Omental fat pad (tissue), 4 donors: ENCODE measurements at places on chromosomes 11 and 22. TPM values are rescaled to one million over a fixed set of nuclear protein-coding genes. Genes with fewer than 3 reads are reported as not detected.

SLC17A6 gene
- not detected for total RNA-seq

DNA sequence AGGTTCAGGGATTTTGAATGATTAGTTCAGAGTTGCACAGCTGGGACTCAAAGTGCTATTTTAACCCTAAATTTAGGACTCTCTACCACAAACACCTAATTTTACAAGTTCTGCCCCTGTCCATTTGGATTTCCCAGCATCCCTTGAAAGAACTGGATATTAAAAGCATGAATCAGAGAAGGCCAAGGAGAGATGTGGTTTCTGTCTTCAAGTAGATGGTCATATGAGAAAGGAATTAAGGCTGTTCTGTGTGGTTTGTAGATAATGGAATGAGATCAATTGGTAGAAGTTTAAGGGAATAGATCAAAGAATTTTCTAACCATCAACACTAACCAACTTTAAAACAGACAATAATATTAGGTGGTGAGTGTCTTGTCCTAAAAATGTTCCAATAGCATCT, 106.4 kb upstream of the TENM4 start:
- no peak for DNase-seq

- no peak for DNase-seq
These were observed 34.3 kb upstream of the SHISAL1 start for GRCh38 chr22:44347080-44347479.

GRCh38 chr11:118813551-118813950, 22.6 kb upstream of the DDX6 start:
- DNase-seq = no peak

GRCh38 chr11:34795641-34796040, 120.5 kb downstream of the APIP start:
- DNase-seq = no peak

- DNase-seq = peak; percentile 73
These were observed at the start of gene PPP1CA for GRCh38 chr11:67401495-67402191. Gene PPP1CA (minus strand): TSS chr11:67401858. CDS start chr11:67401782, 76 bp downstream.

DNA sequence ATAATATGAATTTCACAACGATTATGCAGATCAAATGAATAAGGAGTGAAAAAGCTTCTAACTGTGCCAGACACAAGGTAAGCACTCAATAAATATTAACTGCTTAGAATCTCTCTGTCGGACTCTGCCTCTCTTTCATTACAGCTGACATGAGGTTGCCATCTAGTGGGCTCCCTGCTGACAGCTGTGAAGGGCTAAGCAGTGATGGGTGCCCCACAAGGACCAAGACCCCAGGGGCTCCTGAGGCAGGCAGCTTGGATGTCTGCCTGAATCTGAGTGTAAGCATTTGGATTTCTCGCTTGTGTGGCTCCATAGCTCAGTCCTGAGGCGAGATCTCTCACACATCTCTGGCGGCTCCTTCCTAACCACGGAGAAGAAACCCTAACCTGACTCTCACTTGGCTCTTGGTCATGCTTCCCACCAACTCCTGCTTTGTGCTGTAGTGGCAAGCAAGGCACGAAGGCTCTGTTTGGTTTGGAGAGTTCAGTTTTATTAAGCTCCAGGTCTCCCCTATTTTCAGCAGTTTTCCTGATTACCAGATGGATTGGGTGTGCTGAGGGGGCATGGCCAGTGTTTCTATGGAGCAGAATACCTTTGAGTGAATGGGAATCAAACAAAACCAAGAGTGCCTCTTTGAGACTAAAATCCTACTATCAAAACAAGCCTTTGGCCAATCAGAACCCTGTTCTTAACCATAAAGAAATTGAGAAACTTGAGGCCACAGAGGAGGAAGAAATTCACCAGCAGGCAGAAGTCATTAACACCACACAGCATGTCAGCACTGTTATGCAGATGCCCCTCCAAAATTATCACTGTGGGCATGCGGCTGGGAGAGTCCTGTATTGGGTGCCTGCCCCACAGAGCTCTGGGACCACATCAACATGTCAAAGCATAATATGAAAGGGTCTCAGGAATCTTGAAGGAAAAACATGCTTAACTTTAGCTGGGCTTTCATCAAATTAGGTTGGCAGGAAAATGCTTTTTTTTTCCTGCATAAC, 152.8 kb upstream of the NTM start:
- DNase-seq = no peak

DNA sequence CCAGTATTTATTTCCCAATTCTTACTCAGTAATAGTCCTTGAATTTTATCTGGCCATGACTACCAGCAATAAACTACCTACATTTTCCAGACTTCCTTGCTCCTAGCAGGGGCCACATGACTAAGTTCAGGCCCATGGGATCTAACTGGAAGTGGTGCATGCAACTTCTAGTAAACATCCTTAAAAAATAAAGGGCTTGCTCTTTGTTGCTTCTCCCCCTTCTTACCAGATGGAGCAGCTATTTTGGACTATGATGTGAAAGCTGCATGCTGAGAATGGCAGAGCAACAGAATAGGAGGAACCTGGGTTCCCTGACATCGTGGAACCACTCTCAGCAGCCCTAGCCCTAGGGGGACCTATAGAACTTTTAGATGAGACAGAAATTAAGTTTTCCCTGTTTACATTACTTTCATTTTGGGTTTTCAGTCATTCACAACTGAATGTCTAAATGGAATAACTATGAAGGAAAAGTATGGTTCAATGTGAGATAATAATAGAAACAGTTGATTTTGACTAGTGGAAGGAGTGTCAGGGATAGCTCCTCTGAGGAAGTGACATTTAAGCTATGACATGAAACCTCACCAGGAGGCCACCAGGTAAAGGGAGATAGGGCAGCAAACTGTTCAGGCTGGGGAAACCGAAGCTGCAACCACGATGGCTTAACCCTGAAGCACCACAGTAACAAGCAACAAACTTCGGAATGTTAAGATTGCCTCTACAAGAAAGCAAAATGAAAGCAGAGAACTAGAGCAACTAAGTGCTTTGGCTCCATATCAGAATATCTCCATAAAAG, 48.9 kb downstream of the PHF21A start:
- DNase-seq = no peak
